GM13976 (cell line): ENCODE measurements at places on chromosomes 3 and 15.

DNA sequence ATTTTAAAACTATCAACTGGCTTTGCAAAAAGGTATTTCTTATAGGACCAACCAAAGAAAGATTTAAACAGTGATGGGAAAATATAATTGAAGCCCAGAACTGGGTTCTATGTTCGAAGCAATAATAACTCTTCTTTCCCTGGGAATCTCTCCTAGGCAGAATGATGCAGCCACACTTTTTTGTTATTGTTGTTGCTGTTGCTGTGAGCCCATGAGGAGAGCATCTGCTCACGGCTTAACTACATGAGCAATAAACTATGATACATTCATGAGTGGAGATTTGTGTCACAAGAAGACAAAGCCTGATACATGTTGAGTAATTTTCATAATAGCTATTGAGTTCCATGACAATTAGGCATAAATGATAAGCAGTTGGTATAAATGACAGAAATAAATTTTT lies 80.5 kb downstream of the CRTC3 start:
- DNase-seq: no peak

- no peak for DNase-seq
Observed at GRCh38 chr15:99504071-99504822, 61.5 kb upstream of the MEF2A start.

DNA sequence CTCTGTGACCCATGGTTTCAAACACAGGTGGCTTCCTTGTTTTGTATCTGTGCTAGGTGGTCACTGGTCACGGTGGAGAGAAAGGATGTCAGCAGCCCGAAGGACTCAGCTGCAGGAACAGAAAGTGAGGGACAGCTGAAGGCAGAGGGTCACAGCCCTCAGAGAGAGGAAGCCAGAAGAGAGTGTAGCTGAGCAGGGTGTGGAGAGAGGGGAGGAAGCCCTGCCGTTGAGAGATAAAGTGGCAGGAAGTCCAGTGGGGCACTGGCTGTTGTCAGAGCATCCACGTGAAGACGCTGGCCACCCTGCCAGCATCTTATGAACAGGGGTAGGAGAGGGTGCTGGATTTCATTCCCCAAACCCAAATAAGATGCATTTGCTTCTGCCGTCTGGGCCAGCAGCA lies 36.9 kb downstream of the LIMD1 start:
- no peak for DNase-seq

- DNase-seq: no peak
Observed at GRCh38 chr15:52220937-52221660, 29.9 kb upstream of the GNB5 start.

GRCh38 chr15:65303687-65304380 lies 643 bp upstream of the RNU5B-1 start:
- no peak for DNase-seq

- DNase-seq: no peak
Observed at GRCh38 chr3:191592105-191592504, 131.1 kb downstream of the PYDC2 start.

DNA sequence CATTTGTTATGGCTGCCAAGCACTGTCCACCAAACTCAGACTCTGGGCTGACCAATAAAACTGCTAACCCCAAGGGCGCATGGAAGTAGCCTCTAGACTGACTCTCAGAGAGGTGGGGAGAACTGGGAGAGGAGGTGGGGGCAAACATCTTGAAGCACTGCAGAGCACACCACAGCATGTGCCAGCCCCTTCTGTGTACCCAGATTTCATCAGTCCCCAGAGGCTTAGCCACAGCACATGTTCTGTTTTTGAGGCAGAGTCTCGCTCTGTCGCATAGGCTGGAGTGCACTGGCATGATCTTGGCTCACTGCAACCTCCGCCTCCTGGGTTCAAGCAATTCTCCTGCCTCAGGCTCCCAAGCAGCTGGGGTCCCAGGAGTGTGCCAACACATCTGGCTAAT lies 119.5 kb upstream of the SPATA12 start:
- DNase-seq: no peak

DNA sequence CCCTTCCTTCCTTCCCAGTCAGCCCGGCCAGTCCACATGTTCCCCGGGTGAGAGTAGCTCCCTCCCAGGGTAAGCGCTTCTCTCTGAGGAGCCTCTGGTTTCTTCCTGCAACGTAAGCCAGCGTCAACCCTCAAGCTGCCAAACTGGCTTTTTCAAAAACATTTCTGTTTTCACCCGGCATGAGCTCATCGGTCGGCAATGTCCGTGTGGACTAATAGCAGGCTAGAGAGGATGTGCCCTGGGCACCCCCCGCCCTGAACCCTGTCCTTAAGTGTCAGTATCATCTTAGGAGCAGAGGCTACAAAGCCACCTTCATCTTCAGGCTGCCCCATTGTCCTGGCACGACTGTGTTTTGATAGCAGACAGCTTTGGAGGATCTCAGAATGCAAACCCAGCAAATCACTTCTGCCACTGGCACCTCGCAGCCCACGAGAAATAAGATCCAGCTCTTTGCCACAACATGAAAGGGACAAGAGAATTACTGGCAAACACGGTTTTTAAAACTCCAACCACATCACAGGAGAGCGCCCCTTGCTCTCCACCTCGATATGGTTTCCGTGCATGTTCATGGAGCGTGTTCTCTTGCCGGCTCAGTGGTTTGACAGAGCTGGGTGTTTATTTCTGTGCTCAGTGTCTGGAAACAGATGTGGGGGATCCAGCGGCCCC lies 9.9 kb downstream of the ALDH1A3 start:
- no peak for DNase-seq

GRCh38 chr3:6179761-6180160 lies 681.2 kb upstream of the GRM7 start:
- DNase-seq: no peak

- no peak for DNase-seq
Observed at GRCh38 chr3:46463868-46464241, 850 bp downstream of the LTF start.

- no peak for DNase-seq
Observed at GRCh38 chr15:60762638-60763037, 283.7 kb upstream of the ICE2 start.

- DNase-seq: no peak
Observed at GRCh38 chr15:74786551-74787165, 4.8 kb downstream of the CSK start.

- no peak for DNase-seq
Observed at GRCh38 chr3:16060358-16060852, 114.1 kb upstream of the GALNT15 start.

DNA sequence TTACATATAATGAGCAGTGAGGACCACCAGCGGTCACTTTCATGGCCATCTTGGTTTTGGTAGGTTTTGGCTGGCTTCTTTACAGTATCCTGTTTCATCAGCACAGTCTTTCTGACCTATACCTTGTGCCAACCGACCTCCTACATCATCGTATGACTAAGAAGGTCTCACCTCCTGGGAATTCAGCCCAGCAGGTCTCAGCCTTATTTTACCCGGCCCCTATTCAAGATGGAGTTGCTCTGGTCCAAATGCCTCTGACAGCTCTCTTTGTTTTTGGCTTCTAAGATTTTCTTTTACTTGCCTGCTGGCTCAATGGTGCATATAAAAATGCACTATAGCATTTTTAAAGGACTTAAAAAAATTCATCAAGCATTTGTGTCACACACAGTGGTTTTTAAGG lies 3.2 kb upstream of the MME start:
- DNase-seq: no peak

GRCh38 chr3:191236646-191237045 lies 37.6 kb downstream of the OSTN start:
- no peak for DNase-seq

DNA sequence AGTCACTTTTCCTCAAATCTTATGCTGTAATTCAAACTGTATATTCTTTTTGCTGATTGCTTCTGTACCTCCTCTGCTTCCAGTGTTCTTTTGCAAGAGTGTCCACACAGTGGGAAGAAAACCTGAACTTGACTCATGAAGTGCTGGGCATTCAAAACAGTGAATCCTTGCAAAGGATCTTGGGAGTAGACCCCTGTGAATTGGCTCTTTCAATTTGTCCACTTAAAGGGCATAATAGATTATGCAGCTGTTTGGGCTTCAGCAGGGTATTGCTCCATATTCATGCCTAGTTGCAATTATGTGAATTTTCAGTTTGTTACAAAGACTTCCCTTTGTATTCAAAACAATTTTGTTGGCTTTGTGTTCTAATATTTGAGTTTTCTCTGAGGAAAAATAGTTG lies 11.4 kb downstream of the ZFAND6 start:
- DNase-seq: no peak

GRCh38 chr3:196559826-196560225 lies 8.5 kb downstream of the WDR53 start:
- DNase-seq: no peak

DNA sequence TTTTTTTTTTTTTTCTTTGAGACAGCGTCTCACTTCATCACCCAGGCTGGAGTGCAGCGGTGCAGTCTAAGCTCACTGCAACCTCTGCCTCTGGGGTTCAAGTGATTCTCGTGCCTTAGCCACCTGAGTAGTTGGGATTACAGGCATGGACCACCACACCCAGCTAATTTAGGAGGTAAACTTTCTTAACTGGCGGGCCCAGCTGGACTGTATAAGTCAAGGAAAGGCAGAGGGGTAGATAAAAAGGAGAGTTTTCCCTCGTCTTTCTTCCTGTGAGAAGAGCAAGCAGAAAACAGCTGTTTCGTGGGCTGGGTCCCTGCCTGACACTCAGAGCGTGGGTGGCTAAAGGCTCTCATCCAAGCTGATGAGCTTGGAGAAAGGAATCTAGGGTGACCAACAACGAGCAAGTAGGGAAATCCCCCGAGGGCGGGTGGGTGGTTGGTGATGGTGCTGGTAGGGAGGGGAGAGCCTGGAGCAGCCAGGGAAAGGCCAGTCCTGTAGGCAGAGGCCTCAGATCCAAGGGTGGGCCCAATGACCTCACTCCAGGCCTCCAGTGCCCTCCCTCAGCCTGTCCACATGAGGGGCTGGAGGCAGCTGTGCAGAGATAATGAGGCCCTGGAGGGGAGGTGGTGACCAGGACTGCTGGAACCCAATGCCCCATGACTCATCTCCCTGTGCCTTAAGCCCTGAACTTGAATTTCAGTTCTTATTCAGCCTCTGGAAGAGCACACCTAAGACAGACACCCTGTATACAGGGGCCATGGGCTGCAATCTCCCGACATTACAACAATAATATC lies 43.1 kb upstream of the LIMD1 start:
- DNase-seq: no peak

GRCh38 chr3:162810776-162811175 lies 1314.2 kb downstream of the OTOL1 start:
- no peak for DNase-seq

DNA sequence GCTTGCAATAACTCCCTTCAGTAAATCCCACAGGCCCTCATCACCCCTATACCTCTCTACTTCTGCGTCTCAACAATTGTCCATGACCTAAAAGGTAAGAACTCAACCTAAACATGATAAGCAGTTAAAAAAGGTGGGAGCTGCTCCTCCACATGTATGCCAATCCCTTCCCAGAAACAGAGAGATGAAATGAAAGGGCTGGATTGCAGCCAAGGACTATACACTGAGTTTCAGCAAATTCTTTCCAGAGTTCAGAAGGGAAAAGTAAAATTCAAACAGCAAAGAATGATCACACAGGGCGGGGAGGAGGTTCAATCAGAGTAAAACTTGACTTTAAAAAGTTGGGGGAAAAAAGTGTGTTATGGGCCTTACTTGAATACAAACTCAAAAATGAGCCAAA lies 27.5 kb downstream of the PLOD2 start:
- DNase-seq: no peak

- DNase-seq: no peak
Observed at GRCh38 chr3:62761711-62762110, 113.5 kb downstream of the CADPS start.

- DNase-seq: peak; percentile 41
Observed at GRCh38 chr3:191269289-191270085, 59.7 kb upstream of the CCDC50 start.

DNA sequence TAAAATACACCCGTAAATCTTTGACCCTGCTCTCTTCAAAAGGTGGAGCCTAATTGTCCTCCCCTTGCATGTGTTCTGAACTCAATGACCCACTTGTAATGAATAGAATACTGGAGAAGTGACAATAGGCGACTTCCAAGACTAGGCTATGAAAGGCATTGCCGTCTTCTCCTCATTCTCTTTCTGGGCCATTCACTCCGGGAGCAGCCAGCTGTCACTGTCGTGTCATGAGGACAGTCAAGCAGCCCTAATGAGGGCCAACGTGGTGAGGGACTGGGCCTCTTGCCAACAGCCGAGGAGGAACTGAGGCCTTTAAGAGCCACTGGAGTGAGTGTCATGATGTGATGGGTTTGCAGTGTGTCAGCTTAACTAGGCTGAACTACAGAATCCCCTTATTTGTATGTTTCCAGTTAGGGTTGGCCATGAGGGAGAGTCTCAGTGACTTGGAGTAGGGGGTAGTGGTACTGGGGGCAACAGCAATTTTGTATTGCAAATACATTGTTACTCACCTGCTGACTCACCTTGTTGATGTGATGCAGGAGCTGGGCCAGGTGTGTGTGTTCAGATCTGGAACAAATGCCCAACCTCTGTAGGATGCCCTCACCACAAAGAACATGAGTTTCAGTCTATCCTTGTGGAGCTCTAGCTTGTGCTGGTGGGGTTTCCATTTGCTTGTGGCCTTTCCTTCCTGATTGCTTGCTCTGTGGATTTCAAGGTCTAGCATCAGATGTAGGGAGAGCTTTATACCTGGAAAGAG lies 188.5 kb upstream of the PROK2 start:
- DNase-seq: no peak

- DNase-seq: no peak
Observed at GRCh38 chr3:152356870-152357276, 88.1 kb downstream of the MBNL1 start.

DNA sequence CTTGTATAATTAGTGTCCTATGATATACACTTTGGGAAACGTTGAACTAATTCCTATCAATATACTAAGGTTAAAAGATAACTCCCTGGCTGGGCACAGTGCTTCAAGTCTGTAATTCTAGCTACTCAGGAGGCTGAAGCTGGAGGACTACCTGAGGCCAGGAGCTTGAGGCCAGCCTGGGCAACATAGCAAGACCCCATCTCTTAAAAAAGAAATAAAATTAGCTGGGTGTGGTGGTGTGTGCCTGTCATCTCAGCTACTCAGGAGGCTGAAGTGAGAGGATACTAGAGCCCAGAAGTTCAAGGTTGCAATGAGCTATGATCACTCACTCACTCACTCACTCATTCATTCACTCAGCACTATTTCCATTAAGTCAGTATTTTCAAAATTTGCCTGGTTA lies 55.2 kb downstream of the SLC12A6 start:
- DNase-seq: no peak

DNA sequence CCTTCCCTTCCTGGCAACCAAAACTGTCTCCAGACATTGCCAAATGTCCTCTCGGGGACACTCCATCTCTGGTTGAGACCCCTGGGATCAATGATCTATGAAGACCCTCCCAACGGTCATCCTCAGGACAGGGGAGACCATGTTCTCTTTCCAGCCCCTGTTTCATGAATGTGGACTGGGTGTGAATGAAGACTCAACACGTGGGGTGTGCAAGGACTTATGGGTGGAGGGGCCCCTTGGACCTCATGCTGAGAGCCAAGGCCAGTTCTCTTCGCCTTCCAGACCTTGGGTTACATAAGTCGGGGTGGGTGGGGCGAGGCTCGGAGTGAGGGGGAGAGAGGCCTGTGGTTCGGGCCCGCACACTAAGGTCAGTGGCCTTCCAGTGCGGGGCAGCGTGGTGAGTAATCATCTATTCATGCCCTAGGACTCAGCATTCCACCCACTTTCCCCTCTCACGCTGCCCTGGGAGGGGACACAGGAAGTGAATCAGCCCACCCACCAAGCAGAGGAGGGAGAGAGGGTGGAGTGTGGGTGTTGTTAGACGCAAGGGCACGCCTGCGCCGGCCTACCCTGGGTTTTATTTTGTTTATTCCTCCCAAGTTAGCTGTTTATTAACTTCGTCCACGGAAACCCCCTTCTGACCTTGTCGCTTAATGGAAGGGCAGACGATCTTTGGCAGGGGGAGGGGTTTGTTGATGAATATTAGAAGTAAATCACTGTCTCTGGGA lies 6.7 kb downstream of the PAQR5 start:
- no peak for DNase-seq
